ENCODE measurements at places on chromosomes 13 and 19.

- peak; percentile 23 for DNase-seq
These were observed 63.9 kb downstream of the GPC6 start for GRCh38 chr13:93290503-93290902.

GRCh38 chr19:46887240-46887782 lies 26.5 kb downstream of the ARHGAP35 start:
- no peak for DNase-seq

GRCh38 chr13:51549593-51549992 lies 34.7 kb upstream of the WDFY2 start:
- DNase-seq: no peak

- no peak for DNase-seq
These were observed 11.4 kb downstream of the AKT2 start for GRCh38 chr19:40273469-40274360.

GRCh38 chr19:5537870-5538269 lies 29.9 kb downstream of the TINCR start:
- no peak for DNase-seq

GRCh38 chr13:53073711-53074110 lies 45.1 kb downstream of the OLFM4 start:
- DNase-seq: no peak

DNA sequence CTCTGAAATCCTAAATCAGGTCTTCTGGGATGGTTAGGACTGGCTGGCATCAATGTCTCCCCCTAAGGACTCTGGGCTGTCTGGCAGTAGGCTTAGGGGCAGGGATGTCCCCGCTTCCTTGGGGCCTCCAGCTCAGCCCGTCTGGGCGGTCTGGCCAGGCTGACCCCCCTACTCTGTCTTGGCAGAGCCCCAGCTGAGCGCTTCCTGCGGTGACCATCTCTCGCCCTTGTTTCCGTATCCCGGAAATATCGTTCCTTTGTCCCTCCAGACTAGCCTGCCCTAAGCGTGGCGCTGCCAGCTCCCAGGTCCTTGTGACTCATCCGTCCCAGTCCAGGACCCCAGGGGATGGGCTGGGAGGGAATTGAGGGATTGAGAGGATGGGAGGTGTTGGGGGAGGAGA lies 11.3 kb downstream of the GTPBP3 start:
- peak; percentile 49 for DNase-seq

DNA sequence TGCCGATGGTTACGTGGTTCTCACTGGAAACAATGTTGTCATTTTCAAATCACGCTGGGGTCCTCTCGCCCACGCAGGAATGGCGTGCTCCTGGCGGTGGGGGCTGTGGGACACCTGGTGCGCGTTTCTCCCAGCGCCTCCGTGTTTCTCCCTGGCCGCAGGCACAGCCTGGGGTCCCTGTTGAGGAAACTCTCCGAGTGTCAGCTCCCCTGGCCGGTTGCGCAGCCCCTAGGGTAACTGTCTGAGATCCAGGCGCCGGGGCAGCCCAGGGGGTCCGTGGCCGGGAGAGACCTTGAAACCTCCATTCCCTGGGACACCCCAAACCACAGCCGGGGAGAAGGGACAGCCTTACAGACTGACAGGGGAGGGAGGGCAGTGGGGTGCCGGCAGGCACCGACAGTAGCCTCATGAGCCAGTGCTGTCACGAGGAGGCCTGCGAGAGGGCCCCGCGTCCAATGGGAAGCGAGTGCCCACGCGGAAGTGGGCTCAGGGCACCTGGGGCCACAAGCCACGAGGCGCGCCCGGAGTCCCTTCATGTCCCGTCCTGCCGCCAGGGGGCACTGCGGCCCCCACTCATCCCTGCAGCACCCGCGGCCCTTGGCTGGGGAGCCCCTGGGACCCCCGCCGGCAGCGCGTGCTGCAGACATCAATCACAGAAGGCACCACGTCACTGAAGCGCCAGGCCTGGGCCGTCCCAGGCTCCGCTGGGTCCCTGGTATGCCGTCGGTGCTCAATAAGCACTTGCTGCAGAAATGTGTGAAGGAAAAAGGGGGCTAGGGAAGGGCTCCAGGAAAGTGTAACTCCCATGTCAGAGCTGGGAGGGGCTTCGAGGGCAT lies 9.5 kb downstream of the ADAMTSL5 start:
- peak; percentile 24 for DNase-seq

DNA sequence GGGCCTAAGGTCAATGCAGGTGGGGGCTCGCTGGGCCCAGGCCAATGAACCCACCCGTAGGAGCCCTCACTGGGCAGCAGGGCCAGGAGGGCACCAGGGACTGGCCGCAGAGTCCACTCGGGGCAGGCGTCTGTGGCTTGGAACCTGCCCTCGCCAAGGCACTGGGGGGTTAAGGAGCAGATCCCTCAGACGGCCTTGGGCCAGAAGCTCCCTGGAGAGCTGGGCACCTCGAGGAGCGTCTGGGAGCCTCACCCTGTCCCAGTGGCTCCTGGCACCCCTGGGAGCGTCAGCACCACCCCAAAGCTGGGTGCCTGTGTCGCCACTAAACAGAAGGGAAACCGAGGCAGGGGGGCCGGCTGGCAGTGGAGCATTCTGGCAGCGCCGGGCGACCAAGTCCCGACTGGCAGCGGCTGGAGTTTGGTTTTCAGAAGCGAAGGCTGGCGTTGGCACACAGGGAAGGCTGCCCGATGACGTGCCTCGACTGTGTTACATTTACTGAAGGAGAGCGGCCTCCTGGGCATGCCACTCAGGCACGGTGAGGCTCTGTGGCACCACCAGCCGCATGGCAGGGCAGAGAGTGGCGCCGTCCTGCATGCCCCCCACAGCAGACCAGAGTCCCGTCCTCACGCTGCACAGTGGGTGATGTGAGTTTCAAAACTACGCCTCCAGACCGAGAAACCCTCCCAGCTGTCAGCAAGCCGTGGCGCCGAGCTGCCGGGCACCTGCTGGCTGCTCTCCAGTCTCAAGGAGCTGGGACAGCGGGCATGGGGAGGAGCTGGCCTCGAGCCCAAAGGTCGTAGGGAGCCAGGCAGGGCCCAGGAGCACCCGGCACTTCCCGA lies 9.2 kb upstream of the MEX3D start:
- no peak for DNase-seq

DNA sequence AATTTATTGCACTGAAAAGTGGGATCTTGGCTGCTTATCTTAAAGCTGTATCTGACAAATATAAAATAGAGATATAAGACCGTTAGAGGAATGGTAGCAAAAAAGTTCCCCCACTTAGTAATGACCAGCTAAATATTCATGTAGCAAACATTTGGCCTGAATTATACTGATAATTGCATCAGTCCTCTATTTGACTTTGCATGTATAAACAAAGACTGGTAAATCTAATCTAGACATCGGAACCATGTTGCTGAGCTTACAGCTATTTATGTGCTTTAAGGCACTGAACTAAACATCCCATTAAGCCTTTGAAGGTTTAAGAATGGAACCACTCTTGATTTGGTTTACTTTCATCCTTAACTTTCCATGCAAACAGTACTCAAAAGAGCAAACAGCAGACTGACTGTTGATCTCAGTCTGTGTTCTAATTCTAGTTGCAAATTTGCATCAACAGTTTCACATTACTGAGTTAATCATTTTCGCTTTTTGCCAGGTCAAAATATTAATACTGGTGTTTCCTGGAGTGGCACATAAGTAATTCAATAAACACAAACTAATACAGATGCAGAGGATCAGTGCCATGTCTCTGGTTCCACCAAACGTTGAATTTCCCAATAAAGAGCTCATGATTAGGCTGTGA lies 203.5 kb upstream of the HTR2A start:
- no peak for DNase-seq

- no peak for DNase-seq
These were observed 497.7 kb downstream of the FGF9 start for GRCh38 chr13:22168437-22169190.

DNA sequence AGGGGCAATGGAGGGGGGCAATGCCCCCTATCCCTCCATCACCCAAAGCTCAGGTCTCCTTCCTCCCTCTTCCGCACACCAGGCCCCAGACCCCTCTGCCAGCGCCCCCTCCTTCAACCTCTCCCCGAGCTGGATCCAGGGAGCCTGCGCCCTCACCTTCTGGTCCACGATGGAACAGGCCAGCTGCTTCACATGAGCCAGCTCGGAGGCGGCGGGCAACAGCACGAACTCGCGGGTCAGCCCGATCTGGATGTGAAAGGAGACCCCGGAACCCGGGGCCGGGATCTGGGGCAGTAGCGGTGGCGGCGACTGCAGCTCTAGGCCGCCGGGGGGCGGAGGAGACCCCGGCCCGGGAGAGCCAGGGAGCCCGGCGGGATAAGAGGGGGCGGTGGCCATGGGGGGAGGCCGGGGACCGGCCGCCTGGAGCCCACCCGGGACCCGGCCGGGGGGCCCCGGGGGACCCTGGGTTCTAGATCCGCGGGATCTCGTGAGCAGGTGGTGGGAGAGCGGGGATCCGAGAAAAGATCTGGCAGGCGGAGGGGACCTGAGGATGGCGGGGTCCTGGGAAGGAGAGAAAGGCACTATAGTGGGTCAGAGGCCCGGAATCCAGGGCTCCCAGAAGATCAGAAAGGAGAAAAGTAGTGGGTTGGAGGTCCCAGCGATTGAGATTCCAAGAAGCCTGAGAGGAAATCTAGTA lies 791 bp downstream of the PRKD2 start:
- DNase-seq: no peak

DNA sequence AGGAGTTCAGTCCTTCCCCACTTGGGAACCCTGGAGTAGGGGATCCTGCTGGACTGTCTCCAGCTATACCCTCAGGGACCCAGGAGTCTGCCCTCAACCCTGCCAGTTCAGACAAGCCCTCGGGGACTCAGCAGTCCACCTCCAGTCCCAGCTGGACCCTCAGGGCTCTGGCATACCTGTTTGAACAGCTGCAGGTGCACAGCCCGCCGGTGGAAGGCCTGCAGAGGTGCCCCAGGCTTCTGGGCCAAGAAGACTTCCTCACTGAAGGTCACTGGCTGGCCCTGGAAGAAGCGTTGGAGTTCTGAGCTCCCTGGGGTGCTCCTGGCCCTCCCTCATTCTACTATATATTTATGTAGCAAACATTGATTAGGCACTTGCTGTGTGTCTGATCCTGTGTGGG lies 8.6 kb downstream of the CRB3 start:
- no peak for DNase-seq

- no peak for DNase-seq
These were observed 39.2 kb downstream of the ZNF331 start for GRCh38 chr19:53576941-53577653.

DNA sequence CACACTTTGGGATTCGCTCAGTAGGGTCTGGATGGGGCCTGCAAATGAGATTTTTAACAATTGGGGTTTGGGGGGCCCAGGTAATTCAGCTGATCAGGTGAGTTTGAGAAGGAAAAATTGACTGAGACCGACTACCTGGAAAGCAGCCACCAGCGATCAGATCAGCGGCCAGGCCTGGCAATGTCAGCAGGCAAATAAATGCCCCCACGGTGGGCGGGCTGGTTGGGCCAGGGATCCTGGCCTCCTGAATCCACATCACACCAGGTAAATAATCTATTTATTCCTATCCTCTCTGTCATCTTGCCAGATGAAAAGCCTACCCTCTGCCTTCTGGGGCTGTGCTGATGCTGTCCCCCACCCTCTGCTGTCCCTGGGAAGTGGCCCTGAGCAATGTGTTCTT lies 9.4 kb downstream of the NAPA start:
- DNase-seq: no peak

DNA sequence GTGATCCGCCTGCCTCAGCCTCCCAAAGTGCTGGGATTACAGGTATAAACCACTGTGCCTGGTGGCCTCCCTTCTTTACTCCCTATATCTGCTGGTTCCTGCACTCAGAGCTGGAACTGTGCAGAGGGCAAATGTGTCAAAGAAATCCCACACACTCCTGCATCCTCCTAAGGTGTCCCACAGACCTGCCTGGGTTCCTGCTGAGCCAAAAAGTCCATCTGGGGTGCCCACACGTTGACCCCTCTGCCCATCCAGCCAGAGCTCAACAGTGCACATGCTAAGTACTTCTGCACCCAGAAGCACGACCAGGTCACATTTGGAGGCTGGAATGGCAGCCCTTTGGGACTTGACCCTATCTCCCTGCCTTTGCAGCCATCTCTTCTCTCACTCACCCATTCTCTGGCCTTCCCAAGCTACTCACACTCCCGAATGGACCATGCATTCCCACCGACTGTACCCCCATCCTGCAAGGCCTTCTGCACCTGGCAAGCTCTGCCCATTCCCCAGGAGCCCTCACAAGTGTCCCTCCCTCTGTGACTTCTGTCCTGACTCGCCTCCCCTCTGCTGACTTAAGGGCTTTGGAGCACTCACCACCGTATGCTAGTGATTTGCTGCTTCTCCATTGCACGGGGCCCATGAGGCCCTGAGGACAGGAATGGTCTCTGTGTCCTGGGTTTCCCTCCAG lies 152.1 kb downstream of the KCTD15 start:
- DNase-seq: no peak

- peak; percentile 56 for DNase-seq
These were observed 16.1 kb downstream of the ZFR2 start for GRCh38 chr19:3852614-3853254.

DNA sequence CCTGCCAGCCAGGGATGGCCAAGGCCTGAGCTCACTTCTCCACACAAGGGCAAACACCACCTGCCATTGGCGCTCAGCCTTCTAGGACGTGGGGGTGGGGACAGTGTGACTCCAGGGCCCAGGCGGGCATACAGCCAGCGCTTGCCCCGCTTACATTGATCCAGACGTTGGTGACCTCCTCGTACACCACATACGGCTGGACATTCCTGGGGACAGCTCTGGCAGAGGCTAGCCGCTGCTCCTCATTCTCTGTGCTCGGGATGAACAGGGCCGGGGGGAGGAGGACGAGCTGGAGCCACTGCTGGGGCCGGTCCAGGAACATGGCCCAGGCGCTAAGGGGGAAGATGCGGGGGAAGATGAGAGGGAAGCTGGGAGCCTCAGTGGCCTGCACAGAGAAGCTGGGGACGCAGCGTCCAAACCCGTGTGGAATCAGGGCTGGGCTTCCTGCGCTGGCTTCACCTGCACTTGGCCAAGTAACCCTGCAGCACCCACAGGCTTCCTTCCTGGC lies 25.1 kb upstream of the MYDGF start:
- DNase-seq: no peak

DNA sequence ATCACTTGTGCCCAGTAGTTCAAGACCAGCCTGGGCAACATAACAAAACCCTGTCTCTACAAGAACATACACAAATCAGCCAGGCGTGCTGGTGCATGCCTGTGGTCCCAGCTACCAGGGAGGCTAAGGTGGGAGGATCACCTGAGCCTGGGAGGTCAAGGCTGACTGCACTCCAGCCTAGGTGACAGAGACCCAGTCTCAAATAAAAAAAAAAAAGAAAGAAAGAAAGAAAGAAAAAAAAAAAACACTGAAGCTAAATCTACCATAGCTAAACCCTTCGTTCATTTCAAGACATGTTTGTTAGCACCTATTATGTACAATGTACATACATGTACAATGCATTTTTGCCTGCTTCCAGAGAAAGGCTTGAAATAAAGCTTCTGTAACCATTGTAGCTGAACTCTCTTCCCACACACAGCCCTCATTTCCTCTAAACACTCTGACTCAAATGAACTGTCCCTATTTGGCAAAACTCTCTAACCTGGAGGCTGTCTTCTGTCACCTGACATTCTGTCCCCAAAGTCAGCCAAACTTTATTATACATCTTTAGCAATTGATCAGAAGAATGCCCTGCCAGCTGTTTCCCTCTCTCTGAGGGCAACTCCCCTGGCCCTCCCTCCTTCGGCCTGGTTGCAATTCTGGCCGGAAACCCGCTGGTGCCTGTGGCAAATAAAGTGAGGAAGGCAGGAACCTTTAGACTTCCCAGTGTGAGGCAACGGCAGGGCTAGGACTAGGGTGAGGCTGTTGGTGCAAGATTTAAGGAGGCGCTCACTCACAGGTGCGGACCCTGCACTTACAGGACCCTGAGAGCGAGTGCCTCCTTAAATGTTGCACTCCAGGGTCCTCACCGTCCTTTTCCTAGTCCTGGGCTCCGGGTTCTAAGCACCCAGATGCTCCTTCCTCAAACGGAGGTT lies 1.8 kb downstream of the ETHE1 start:
- DNase-seq: peak; percentile 27

- DNase-seq: no peak
These were observed 16.6 kb upstream of the RAB8A start for GRCh38 chr19:16095071-16095571.
